ENCODE measurements at places on chromosomes 11 and 22.
A peak's percentile ranks its signal among the peaks of the same experiment; 100 is the strongest.

DNA sequence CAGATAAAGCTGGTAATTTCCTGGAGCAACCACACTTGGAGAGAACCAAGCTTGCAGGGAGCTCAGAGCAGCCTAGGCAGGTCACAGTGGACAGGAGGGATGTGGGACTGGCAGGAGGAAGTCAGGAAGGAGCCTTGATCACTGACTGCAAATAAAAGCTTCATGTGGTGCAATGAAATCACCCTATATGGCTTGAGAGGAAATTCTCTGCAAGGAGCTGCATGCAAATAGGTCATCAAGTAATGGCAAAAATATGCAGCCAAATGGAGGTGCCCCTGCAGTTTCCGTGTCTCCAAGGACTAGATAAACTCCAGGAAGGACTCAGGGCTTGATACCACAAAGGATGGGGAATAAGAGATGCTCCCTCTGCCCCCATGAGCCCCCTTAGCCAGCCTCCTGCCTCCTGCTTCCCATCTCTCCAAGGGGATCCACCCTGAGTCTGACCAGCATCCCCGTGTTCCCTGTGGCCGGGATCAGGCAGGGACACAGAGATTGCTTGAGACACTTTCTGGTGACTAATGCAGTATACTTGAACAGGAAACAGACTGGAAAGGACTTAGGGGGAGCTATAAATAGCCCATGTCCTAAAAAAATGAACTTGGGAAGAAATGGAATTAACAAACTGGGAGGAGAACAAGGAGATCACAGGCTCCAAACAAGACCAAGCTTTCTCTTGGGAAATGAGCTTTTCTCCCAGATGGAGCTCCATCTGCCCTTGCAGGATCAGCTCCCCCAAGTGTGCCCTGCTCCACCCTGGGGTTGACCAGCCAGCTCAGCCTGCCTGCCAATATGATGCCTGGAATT, 23.9 kb upstream of the MICAL2 start:
- DNase-seq = peak; percentile 47

DNA sequence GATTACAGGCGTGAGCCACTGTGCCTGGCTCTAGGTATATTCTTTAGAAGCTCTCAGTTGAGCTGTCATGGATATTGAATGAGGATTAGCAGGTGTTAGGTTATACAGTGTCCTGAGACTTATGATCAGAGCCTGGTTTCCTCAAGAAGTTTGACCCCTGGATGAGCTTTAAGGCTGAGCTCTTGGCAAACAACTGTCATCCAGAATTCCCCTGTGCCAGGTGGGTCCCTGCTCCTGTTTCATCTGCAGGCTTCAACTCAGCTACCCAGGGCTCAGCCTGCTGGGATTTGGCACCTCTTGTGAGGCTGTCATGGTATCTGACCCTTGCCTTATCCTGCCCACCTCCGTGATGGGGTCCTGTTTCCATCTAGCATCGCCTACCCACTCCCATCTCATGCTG, 24.3 kb downstream of the SERPINH1 start:
- no peak for DNase-seq

GRCh38 chr11:60204922-60205321, 22.0 kb upstream of the MS4A6A start:
- no peak for DNase-seq

- no peak for DNase-seq
Measured at GRCh38 chr11:2290351-2290841, 11.3 kb downstream of the C11orf21 start.

DNA sequence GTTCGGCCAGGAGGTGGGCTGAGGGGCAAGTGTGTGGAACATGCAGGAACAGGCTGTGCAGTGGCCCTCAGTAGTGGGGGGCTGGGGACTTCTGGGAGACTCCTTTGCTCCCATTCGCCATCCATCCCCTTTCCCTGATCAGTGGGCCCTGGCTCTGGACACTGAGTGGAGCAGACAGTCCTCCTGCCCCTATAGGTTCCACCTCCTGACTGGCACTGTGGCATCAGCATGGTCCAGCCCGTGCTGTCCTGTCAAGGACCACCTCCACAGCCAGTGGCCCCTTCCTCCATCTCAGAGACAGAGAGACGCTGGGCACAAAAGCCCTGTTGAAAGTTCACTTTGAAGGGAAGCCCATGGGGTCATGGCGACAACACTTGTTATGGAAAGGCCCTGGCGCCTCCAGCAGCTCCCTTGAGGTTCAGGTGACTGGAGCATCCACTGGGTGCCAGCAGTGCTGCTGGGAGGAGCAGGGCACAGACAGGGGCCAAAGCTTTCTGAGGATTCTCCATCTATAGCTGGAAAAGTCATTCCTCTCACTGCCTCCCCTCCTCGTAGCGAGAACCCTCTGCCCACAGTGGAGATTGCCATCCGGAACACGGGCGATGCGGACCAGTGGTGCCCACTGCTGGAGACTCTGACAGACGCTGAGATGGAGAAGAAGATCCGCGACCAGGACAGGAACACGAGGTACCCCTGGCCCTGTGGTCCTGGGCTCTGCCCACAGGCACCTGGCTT, 5.6 kb downstream of the DERL3 start:
- DNase-seq = no peak

- DNase-seq = no peak
Measured at GRCh38 chr11:22725079-22725478, 58.7 kb downstream of the GAS2 start.

GRCh38 chr11:19933801-19934488, 221.3 kb downstream of the NAV2 start:
- no peak for DNase-seq

DNA sequence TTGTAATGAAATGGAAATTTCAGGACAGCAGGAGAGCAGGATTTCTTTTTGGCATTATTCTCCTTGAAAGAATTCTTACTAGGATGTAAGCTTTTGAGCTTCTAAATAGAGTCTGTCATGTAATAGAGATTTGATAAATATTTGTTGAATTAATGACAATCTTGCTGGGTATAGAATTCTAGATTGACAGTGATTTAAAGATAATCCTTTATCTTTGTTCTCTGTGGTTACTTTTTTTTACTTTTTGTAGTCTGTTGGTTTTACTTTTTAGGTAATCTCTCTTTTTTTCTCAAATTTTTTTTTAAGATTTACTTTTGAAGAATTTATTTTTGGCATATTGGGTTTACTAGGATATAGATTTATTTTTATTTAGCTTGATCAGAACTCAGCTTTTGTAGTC, 54.8 kb downstream of the TMEM135 start:
- no peak for DNase-seq

DNA sequence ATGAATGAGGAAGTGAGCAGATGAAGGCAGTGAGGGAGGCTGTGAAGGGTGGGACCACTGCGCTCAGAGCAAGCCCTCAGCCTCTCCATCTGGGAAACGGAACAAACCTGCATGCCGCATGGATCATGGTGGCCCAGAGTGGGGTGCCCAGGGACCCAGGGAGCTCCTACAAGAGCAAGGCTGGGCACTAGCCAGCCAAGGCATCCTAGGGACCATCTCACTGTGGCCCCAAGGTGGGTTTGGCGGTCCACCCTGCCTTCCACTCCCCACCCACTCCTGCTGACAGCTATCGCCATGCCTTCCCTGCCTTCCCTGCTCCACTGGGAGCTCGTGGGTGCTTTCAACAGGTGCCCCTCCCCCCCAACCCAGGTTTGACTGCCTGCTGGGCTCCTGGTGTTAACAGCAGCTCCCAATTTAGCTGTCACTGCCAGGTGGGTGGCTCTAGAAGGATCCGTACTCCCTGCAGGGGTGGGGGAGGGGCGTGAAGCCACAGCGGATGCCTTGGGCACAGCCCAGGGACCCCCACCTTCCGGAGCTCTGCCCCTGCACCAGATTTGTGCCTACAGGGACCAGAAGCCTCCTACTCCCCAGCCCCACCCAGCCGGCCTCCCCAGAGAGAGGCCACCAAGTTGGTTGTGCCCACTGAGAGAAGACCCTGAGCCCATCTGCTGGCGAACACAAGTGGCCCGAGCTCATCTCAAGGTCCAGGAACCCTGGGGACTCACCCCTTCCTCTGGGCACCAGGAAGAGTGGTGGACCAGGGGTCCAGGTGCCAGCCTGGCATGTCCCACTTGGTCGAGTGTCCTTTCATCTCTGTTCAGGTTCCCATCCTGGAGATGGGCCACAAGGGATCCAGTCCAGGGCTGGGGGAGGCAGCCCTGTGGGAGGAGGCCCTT, 29.7 kb upstream of the PRODH start:
- DNase-seq = no peak

DNA sequence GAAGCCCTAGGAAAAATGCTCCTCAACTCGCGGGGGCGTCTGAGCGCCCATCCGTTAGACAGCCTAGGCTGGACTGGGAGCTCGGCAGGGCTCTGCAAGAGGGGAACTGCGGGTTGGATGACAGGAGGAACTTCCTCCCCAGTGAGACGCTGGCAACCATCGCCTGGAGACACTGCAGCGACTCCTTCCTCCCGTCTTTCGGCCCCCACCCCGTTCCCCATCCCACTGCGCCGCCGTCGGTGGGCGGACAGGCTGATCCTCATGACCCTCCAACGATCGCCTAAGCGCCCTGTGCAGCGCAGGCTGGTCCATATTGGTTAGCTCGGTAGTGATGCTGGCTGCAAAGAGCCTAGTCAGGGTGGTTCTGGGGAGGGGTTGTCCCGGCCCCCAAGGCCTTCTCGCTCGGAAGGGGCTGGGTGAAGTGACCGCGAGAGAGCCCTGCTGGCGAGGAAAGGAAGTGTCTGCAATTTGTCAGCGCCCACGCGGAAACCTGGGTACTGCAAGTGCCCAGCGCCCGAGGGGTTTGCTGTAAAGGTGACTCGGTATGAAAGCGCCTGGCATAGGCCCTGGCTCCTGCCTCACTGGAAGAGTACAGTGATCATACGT, 638 bp downstream of the NRGN start:
- DNase-seq = peak; percentile 25

DNA sequence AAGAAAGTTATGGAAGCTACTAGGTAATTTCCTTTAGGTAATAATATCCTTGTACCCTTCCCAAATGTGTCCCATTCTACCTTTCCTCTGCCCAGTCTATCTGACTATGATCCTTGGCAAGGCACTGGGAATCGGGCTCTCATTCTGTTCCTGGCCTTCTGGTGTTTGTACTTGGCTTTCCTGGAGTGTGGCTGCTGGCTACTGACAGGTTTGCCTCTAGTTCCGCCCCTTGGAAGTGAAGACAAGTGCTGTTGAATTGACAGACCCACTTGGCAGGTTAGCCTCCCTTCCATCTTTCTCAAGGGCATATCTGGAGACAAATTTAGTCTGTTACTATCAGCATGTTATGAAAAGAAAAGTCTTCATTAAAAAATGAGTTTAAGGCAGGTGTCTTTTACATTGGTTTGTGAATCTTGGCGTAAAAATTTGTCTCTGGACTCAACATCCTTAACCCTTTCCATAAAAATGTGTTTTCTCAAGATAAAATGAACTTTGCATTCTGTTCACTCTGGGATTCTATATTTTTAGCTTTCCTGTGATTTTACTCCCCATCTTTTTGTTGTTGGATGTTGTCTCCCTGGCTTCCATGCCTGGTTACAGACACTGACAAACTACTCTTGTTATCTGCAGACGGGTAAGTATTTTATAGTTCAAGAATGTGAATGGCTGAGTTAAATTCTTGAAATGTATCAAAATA, 287.4 kb upstream of the PDGFD start:
- DNase-seq = no peak

GRCh38 chr11:26219183-26220117, 112.5 kb upstream of the ANO3 start:
- DNase-seq = no peak

GRCh38 chr22:24563246-24563645, 7.4 kb downstream of the SNRPD3 start:
- DNase-seq = no peak

DNA sequence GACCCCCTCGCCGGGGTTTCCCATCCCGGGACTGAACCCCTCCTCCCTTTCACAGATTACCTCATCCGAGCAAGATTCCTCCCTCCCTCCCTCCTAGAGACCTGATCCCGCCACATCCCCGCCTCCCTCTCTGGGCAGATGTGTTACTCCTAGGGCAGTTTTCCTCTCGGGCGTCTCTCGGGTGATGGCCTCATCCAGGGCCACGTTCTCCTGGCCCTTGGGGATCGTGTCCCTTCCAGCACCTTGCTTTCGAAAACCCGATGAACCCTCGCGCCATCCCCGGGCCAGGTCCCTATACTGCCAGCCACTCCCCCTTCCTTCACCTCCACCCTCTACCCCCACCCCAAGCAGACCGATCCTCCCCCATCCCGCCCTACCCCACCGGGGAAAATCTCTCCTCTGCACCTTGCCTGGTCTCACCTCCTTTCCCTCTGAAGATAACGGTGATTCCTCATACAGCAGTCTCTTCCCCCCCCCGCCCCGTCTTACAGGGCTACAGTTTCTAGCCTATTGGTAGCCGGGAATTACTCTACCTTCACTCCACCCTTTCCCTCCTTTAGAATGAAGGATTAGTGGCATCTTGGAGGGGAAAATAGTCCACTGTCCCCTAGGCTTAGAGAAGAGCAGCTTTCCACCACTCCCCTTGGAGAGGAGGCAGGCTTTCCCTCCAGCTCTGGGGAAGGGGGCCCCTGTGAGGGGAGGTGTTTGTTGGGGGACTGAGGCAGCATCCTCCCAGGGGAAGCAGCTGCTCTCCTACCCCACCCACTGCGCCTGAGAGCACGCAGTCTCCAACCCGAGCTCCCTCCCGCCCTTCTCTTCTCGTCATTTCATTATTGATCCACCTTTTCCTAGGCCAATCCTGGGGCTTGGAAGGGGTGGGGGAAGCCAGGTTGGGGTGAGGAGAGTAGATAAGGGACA, 1.2 kb downstream of the KMT2A start:
- no peak for DNase-seq

DNA sequence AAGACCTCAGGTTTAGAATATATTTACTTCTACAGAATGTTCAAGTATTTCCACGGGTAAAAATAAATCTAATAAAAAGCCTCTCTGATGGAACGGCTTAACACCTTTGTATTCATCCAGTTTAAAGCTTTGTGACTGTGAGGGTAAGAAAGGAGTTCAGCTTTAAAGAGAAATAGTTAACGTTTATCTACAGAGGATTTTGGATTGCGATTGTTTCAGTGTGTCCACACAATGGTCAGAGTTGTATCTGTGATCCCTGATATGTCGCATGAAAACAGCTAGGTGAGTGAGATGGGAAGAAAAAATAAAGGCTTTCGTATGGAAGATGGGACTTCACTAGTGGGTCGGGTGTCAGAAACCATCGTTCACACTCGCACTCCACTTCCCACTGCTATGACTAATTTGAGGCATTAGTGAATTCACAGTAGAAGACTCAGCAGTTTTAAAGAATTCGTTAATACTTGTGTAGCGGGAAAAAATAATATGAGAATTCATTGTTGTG, 1.6 kb downstream of the APLP2 start:
- peak; percentile 1 for DNase-seq

DNA sequence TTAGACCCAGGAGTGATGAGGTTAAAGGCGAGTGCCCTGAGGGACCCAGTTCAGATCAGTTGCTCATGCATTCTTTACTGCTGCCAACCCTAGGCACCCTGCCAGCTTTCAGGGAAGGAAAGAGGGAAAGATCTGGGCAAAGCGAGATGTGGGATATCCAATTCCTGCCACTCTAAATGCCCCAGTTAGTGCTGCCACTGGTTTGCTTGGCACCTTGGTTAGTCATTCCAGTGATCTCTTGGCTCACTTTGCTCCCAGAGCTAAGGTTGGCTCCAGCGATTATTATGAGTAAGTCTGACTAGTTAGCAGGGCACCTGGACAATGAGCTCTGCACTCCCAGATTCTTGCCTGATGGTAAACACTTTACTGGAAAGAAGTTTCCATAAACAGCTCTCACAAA, 85.0 kb downstream of the INSC start:
- no peak for DNase-seq

GRCh38 chr11:60130496-60130895, 42.0 kb downstream of the MS4A2 start:
- no peak for DNase-seq

All from NCI-H524 treated with DMSO at 0.1 percent for 48 hours (cell line).